ENCODE measurements at places on chromosomes 7 and 10.
A peak's percentile ranks its signal among the peaks of the same experiment; 100 is the strongest.

- no peak for DNase-seq
Measured at GRCh38 chr10:126904516-126904817, 761 bp upstream of the DOCK1 start.

DNA sequence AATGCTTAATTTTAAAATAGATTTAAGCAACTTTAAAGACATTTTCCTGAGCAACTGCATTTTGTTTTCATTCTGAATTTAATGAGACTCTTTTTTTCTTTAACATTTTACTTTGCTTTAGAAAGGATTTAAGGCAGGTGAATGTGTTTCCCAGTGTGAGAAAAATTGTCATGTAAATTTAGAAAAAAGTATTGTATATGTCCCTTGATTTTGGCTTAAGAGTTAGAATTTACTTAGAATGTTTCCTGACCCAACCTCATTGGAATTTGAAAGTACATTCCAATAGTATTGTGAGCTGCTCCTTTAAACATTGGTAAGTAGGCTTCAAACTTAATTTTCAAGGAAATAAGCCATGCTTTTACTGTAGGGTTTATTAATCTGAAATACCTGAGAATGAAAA lies 110.2 kb downstream of the PTEN start:
- no peak for DNase-seq

DNA sequence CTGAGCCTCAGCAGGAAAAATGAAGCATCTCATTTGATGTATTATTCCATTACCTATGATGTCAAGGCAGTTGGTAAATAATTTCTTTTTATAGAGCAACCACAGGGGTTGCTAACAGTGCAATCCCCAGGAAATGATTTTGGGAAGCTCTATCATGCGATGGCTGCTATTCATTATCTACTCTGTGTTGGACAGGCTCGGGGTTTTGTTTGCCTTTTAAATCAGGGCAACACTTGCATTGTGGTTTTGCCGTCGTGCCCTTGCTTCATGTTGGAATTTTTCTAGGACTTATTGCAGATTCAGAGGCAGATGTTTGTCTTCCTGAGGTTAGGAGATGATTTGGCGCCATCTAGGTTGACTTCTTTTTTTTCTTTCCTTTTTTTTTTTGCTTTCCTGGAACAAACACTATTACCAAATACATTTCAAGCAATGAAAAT lies 128.4 kb downstream of the BICC1 start:
- peak; percentile 33 for DNase-seq

- DNase-seq, result no peak
Measured at GRCh38 chr7:121279060-121279620, 49.7 kb upstream of the WNT16 start.

DNA sequence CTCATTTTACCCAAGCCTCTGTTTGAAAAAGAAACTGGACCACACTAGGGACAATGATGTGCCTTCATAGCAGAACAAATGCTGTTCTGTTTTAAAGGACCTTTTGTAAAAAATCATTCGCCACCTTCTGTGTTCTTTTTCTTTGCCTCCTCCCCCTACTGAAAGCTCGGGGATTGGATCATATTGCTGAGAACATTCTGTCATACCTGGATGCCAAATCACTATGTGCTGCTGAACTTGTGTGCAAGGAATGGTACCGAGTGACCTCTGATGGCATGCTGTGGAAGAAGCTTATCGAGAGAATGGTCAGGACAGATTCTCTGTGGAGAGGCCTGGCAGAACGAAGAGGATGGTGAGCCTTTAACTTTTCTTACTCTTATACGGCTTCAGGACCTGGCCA lies 62.2 kb downstream of the POLL start:
- no peak for DNase-seq

DNA sequence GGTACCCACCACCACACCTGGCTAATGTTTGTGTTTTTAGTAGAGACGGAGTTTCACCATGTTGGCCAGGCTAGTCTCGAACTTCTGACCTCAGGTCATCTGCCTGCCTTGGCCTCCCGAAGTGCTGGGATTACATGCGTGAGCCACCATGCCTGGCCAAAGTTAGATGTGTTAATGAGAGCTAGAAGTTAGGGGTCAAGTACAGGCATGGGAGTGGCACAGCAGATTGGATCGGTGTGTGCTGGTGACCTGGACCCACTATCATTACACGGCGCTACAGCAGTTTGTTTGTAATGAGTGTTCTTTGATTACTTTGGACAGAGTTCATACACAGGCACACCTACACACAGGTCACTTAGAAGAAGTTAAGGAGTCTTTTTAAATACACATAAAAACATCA lies 36.7 kb downstream of the DNAJB6 start:
- no peak for DNase-seq

DNA sequence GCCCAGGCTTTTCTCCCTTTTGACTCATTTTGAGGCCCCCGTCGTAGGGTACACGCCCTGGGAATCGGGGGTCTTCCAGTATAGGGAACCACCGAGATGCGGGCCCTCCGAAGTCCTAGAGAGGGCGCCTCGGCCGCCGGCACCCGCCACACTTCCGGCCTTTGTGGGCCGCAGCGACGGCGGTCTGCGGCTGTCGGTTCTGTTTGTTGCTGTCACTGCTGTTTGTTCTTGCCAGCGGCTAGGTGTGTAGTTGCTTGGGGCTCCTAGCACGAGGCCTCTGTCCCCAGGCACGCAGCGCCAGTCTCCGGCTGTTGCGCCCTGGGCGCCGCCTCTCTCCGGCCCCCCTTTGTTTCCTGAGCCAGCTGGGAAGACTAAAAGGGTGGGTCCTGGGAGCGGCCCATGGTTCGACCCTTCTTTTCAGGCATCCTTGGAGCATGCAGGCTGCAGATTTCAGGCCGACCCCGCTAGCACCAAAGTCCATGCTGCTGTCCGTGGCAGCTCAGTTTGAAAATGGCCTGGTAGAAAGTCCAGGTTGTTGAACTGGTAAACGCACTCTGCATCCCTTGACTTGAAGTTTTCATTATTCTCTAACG lies 17.8 kb upstream of the ZKSCAN1 start:
- DNase-seq, result no peak

- DNase-seq, result no peak
Measured at GRCh38 chr10:37700886-37701780, 156.3 kb downstream of the ZNF248 start.

GRCh38 chr10:103441206-103441605 lies 11.0 kb downstream of the CALHM2 start:
- DNase-seq, result no peak

- DNase-seq, result no peak
Measured at GRCh38 chr7:50627824-50628361, 62.7 kb upstream of the DDC start.

DNA sequence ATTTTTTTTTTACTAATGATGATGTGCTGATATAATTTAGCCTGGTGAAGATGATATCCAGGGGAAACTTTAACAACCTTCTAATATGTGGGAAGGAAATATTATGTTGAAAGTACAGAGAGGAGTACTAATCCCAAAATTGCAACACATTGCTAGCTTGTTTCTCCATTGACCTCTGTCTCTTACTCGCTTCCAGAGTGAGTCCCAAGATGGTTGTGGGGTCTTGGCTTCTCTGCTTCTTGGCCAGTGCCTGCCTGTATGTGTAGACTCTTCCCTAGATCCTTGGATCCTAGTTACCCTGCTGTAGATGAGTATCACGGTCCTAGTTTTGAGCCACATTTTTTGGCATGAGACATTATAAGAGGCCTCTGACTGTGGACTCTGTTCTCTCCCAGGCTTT lies 17.5 kb downstream of the BMPER start:
- no peak for DNase-seq

DNA sequence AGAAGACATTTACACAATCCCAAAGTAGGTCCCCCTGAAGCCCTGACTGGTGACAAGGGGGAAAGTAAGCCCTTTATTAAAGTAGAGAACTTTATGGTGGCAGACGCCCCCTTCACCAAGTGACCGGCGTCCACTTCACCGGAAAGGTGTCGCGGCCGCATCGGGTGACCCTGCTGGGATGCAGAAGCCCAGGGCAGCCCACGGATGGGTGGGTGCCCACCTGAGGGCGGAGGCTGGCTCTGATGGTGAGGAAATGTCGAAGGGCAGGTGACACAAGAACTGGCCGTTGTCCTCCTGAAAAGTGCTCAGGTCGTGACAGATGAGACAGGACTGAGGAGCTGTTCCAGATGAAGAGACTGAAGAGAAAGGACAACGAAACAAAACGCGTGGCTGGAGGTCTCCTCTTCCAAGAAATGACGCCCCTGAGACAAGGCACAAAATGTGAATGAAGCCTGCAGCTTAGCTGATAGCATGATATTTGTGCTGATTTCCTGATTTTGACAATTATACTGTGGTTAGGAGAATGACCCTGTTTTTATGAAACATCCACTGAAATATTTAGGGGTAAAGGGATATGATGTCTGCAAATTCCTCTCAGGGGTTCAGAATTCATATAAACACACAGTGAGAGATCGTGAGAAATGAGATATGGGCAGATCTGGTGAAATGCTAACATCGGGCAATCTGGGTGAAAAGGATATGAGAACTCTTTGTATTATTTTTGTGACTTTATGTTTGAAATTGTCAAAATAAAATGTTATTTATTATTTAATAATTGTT lies 123.9 kb downstream of the PRKAG2 start:
- no peak for DNase-seq

DNA sequence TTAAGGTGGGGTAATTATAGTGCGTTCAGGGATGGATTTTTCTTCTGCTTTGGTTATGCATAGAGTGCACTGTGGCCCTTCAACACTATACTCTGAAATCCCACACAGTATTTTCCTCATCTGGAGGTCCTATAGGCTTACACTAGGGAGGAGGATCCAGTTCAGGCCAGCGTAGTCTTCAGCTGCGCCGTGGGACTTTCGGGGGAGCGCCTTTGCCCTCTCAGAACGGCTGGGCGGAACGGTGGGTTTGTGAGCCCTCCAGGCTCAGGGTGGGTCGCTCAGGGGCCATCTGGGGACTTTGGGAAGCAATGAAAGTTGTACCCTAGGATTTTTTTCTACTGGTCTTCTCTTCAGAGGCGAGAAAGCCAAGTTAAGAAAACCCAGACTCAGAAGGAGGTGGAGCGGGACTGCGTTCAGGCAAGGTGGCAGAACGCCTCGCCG lies 652 bp upstream of the VPS26A start:
- DNase-seq, result peak; percentile 0

DNA sequence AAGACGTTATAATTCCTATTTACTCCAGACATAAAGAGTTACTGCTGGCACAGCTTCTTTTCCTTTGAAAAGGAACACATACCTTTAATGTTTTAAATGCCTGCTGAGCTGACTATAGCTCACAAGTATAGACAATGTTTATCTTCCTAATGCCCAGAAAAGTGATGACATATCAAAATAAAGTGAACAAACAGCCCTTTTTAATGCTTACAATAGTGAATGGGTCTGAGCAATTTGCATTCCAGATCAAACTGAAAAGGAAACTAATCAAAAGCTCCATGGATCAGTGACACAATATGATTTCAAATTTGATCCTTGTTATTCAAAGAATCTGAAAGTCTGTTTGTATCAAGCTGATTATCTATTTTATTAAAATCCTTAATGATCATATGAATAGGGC lies 233.6 kb upstream of the SEMA3E start:
- no peak for DNase-seq

DNA sequence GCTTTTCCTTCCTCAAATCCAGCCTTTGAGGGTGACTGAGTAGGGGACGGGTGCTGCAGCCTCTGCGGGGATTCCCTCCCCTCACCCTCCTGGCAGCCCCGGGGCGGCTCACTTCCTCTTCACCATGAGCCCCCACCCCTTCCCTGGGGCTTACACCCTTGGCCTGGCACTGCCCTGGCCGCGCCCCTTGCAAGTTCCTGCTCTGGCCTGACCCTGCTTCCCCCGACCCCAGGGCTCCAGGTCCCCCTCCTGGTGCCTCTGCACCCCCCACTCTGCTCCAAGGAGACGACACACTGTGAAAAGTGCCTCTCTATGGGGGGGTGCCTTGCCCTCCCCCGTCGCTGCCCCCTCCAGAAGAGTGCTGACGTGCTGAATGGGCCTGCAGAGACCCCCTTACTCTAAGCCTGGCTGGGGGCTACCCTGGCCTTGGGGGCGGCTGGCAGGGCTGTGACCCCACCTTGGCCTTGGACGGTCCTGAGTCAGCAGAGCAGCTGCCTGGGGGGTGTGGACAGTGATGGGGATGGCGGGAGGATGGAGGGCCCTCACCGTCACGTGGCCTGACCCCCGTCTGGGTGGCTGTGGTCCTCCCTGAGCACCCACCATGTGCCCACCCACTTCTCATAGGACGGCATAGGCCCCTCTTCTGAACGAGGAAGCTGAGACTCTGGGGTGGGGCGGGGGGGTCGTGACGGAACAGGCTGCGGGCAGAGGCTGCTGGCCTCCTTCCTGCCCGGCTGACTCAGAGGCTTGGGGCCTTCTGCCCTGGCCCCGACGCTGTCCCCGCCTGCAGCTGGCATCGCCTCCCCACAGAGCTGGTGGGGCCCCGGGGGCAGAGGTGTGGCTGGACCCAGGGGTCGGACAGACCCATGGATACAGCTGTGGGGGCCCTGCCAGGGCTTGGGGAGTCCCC lies 9.8 kb downstream of the LFNG start:
- no peak for DNase-seq

GRCh38 chr7:28862595-28863272 lies 95.4 kb downstream of the TRIL start:
- DNase-seq, result no peak

- no peak for DNase-seq
Measured at GRCh38 chr7:54678763-54679489, 80.1 kb downstream of the SEC61G start.

- no peak for DNase-seq
Measured at GRCh38 chr7:30246392-30246791, 38.0 kb upstream of the ZNRF2 start.

DNA sequence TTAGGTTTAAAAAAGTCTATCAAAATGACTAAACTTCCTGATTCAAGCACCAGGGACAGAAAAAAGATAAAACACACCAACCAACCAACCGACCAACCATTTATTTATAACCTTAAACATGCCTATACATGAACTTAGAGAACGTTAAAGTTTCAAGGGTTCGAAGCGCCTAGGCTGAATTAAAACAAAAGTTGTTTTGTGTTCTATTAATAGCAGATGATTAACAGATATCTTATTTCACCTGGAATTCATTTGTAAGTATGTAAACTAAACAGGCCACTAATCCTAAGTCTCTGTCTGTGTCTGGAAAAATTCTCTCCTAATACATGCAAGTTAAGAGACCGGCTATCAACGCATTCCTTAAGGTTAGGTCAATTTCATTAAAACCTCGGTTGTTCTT lies 1.4 kb downstream of the BAIAP2L1 start:
- peak; percentile 10 for DNase-seq

- DNase-seq, result no peak
Measured at GRCh38 chr10:17007418-17007770, 122.2 kb downstream of the CUBN start.

DNA sequence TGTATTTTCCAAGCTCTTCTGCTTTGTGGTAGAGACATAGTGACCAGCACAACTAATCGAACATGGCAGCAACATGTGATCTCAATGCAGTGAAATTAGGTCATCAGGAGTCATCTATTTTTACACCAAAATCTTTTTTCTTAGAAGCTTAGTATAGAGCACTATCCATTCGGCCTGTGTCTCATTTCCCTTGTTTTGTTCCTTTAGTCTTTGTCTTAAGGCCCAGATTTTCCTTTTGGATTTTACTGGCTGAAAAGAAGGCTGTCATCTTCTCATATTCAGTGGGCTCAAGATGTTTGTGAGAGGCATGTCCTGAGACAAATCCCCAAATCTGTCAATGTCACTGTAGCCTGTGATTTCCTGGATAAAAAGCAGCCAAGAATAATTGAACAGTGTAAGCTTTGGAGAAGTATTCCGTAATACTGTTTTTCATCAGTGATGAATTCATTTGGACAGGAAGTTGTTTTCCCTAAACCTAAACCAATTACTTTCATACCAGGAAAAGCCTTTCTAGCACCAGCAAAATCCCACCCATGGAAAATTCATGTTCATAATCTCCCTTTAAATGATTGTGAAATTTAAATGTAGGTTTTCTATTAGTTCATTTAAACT lies 55.2 kb downstream of the MAGI2 start:
- DNase-seq, result no peak

Measured in NCI-H2029 treated with DMSO at 0.1 percent for 48 hours (cell line).